Large intestine (tissue), 12 donors: ENCODE measurements at places on chromosomes 13 and 19. TPM values are rescaled to one million over a fixed set of nuclear protein-coding genes. Genes with fewer than 3 reads are reported as not detected.
A peak's percentile ranks its signal among the peaks of the same experiment; 100 is the strongest.

DNA sequence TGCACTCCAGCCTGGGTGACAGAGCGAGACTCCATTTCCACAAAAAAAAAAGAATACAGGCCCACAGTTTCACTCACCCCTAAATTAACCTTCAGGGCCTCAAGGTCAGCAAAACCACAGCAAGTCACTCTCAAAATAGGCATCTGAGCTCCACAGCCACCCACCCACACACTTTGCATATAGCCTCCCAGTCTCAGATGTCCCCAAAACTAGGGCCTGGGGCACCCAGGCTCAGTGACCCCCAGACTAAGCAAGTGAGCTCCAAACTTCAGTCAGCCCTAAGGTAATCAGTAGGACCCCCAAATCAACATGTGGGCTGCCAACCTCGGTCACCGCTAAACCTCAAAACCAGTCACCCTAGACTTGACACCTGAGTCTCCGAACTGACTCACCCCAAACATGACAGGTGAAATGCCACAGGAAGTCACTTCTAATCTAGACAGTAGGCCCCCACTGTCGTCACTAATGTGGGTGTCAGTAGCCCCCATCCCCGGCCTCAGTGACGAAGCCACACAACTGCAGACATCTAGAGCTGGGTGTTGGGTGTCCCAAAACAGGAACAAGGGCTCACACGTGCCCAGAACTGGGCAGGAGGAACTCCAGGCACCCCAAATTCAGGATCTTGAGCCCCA lies 13.9 kb downstream of the RABAC1 start:
- no peak overlapping the region for H3K27ac ChIP-seq
- DNase-seq = no peak
- H3K4me3 ChIP-seq = no peak overlapping the region
- H3K4me1 ChIP-seq = no peaks in the 10 kb centered on the region
- peaks cover 14% of the 10 kb centered on the region for H3K27me3 ChIP-seq

- H3K36me3 ChIP-seq = peaks cover 63% of the 10 kb centered on the region
- no peaks in the 10 kb centered on the region for H3K27me3 ChIP-seq
- DNase-seq = no peak
- no peak overlapping the region for H3K27ac ChIP-seq
- H3K4me1 ChIP-seq = no peaks in the 10 kb centered on the region
- no peak overlapping the region for H3K4me3 ChIP-seq
Measured at GRCh38 chr19:38089440-38089839, 134.6 kb downstream of the DPF1 start.

GRCh38 chr19:16631465-16631864 lies 3.5 kb upstream of the MED26 start:
- no peak for DNase-seq
- H3K27me3 ChIP-seq = no peaks in the 10 kb centered on the region
- no peak overlapping the region for H3K4me3 ChIP-seq

- no peak overlapping the region for H3K4me3 ChIP-seq
- no peaks in the 10 kb centered on the region for H3K27me3 ChIP-seq
- DNase-seq = peak; percentile 89
- H3K4me1 ChIP-seq = peaks cover 11% of the 10 kb centered on the region
- H3K36me3 ChIP-seq = no peaks in the 10 kb centered on the region
Measured at GRCh38 chr13:40401911-40402776, 264.3 kb downstream of the FOXO1 start.

DNA sequence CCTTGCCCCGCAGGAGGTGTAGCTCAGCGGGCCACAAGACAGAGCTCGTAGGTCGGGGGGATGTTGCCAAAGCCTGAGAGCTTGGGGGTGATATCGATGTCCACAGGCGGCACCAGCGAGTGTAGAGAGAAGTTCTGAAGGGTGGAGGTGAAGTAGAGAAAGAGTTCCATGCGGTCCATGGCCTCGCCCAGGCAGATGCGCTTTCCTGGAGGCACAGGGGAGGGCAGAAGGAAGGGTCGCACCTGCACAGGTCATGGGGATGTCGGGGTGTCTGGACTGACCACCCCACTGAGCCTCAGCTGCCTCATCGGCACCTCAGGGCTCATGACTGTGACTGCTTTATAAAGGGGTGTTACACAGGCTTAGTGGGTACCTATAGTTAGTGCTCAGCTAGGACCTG lies 37.8 kb upstream of the CYP2A13 start:
- H3K36me3 ChIP-seq = no peaks in the 10 kb centered on the region
- H3K27me3 ChIP-seq = no peaks in the 10 kb centered on the region
- no peak overlapping the region for H3K4me3 ChIP-seq
- no peak overlapping the region for H3K27ac ChIP-seq
- no peak for DNase-seq

- peaks cover 24% of the 10 kb centered on the region for H3K27me3 ChIP-seq
- peaks cover 4% of the 10 kb centered on the region for H3K4me1 ChIP-seq
- no peak overlapping the region for H3K27ac ChIP-seq
- peaks cover 23% of the 10 kb centered on the region for H3K36me3 ChIP-seq
Measured at GRCh38 chr19:5891938-5892771, 11.4 kb downstream of the NDUFA11 start.

DNA sequence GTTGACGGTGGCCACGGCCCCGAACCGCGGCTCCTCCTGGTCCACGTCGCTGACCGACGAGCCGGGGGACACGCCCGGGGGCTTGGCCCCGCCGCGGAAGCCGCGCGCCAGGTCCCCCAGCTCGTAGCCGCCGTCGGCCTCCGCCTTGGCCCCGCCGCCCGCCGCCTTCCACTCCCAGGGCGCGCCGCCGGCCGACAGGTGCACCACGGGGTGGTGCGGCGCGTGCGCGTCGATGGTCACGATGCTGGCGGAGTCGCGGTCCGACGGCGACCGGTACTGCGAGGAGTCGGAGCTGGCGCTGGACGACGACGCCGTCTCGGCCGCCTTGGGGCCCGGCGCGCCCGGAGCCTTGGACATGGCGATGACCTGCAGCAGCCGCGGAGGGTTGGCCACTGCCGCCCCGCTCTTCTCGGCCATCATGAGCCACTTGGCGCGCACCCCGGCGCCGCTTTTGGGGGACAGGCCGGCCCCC lies 9.0 kb downstream of the PLPPR3 start:
- no peaks in the 10 kb centered on the region for H3K27me3 ChIP-seq
- no peaks in the 10 kb centered on the region for H3K4me1 ChIP-seq
- H3K4me3 ChIP-seq = no peak overlapping the region
- DNase-seq = no peak
- no peak overlapping the region for H3K27ac ChIP-seq

DNA sequence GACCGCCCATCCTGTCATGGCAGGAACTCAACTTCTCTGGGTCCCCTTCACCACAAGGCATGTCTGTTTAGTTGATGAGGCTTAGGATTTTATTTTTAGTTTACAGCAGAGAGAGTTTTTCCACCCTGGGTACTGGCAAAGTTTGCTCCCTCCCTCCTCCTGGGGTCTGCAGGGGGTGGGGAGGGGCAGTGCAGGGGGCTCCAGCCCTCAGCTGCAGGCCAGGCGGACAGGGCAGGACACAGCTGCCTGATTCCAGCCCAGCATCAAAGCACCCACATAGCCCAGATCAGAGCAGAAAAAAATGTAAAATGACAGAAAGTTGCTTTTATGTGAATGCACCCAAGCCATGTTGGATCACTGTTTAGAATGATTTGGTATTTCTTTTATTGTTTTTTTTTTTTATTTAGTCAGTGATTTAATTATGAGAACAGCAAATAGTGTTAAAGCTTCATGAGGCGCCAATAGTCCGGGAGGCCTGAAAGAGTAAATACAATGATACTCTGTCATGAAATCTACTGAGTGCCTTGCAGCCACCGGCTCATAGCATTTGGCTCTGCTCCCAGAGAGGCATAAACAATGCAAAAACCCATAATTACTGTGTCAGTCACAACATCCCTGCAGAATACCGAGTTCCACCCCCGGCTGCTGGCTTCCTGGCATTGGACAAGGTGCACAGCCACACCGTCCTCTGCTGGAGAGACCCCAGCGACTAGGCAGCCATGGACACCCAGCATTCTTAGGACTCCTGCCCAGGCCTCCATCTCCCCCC lies 923.5 kb downstream of the UQCRFS1 start:
- H3K4me1 ChIP-seq = no peaks in the 10 kb centered on the region
- no peaks in the 10 kb centered on the region for H3K27me3 ChIP-seq
- H3K36me3 ChIP-seq = no peaks in the 10 kb centered on the region
- peak; percentile 16 for DNase-seq
- no peak overlapping the region for H3K27ac ChIP-seq

- H3K4me3 ChIP-seq = no peak overlapping the region
- no peak overlapping the region for H3K27ac ChIP-seq
- H3K27me3 ChIP-seq = no peaks in the 10 kb centered on the region
Measured at GRCh38 chr13:113092776-113093579, 12.6 kb upstream of the F7 start.

DNA sequence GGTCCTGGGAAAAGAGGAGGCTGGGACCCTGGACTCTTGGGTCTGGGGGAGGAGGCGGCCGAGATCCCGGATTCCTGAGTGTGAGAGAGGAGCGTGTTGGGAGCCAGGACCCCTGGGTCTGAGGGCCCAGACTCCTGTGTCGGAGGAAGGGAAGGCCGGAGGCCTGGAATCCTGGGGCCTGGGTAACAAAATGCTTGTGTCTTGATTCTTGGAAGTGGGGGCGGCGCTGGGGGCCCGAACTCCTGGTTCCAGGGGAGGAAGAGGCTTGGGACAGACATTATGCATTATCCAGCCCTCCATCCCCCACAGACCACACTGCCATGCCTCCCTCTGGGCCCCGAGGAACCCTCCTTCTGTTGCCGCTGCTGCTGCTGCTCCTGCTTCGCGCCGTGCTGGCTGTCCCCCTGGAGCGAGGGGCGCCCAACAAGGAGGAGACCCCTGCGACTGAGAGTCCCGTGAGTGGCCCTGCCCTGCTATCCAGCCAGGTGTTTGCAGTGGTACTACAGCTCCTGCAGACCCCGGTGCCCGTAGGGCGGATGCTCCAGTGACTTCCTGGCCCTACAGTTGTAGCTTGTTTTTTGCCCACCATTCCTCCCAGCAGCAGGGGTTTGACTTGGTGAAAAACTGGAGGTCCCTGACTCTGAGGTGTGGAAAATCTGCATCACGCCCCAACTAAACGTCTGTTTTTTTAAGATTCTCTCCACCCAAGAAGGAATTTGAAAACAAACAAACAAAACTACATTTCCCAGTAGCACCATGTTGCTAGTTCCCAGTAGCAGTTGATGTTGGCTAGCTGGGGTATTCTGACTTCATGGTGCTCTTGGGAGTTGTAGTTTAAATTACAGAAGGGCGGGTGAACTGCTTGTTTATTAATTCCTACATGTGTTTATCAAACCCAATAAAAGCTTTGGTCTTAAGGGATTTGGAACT lies 630 bp downstream of the NUCB1 start:
- peak overlapping the region; percentile 73 for H3K4me3 ChIP-seq
- H3K36me3 ChIP-seq = peaks cover 23% of the 10 kb centered on the region
- H3K4me1 ChIP-seq = peaks cover 7% of the 10 kb centered on the region
- H3K27me3 ChIP-seq = no peaks in the 10 kb centered on the region

GRCh38 chr19:31946491-31946890 lies 398.9 kb upstream of the ZNF507 start:
- no peak overlapping the region for H3K4me3 ChIP-seq
- H3K27me3 ChIP-seq = peaks cover 3% of the 10 kb centered on the region
- H3K27ac ChIP-seq = no peak overlapping the region
- H3K4me1 ChIP-seq = no peaks in the 10 kb centered on the region
- DNase-seq = no peak

DNA sequence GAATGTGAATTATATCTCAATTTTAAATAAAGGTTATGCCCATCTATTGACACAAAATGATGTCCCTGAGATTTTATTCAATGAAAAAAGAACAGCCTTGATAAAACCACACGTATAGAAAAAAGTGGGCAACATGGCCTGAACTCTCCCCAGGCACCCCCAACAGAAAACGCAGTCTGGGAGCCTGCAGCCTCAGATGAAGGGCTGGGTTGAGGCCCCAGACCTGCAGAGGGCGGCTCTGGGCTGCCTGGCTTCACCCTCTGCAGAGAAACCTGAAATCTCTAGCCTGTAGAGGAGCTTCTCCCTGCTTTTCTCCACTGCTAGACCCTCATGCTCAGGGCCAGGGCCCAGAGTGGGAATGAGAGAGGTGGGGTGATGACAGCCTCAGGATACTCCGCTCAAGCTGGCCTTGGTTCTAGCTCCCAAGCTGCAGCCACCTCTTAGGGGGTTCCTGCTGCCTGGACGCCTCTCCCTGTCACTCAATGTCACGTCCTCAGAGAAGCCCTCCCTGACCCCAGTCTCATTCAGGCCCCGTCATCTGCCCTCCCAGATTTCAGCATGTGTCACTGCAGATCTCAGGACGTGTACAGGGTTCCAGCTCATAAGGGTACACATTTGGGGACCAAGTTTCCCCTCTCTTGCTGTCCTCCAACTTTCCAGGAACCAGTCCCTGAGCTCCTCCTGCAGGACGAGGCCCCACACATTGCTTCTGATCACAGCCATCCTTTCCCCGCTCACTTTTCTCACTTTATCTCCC lies 1.8 kb downstream of the MBD3 start:
- no peaks in the 10 kb centered on the region for H3K27me3 ChIP-seq
- peaks cover 21% of the 10 kb centered on the region for H3K4me1 ChIP-seq
- H3K27ac ChIP-seq = peak overlapping the region; percentile 78
- H3K36me3 ChIP-seq = peaks cover 4% of the 10 kb centered on the region
- DNase-seq = no peak

- no peaks in the 10 kb centered on the region for H3K36me3 ChIP-seq
- no peaks in the 10 kb centered on the region for H3K27me3 ChIP-seq
- H3K4me1 ChIP-seq = no peaks in the 10 kb centered on the region
- no peak for DNase-seq
Measured at GRCh38 chr13:105426441-105426840, 1109.0 kb downstream of the EFNB2 start.

DNA sequence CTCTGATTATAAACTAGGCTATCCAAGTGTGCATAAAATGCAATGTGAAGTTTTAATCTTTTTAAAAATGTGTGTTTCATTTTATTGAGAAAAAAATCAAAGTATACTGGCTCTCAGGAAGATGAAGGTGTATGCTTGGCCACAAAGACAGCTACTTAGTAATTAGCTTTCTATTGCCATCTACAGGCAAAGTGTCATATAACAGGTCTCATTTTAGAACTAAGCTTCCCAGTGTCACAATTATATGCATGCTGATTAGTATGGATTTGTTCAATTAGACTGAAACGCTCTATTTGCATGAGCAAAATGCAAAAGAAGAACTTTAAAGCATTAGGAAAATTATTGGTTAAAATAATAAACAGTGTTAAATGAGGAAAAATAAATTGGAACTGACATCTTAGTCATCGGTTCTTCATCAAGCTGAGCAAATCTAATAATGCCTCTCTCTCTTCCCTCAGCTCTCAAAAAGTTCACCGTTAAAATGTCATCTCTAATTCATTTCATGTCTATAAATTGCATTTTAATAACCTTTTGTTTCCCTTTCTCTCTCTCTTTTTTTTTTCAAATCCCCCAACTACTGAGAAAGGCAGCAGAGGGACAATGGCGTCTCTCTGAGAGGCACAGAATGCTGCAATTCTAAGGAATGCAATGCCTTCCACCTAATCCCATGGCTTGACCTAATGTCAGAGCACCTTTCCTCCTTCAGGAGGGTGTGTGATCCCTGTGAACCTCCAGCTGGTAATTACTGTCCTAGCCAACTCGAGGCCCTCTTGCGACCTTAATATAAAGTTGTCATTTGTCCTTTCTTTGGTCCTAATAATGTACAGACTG lies 313.1 kb upstream of the MAB21L1 start:
- H3K4me1 ChIP-seq = no peaks in the 10 kb centered on the region
- no peaks in the 10 kb centered on the region for H3K27me3 ChIP-seq
- no peak for DNase-seq
- H3K36me3 ChIP-seq = no peaks in the 10 kb centered on the region

GRCh38 chr19:39506944-39507714 lies 7.8 kb upstream of the SELENOV start:
- no peaks in the 10 kb centered on the region for H3K36me3 ChIP-seq
- peak overlapping the region; percentile 23 for H3K4me3 ChIP-seq
- H3K27ac ChIP-seq = no peak overlapping the region
- peak; percentile 63 for DNase-seq
- peaks cover 69% of the 10 kb centered on the region for H3K27me3 ChIP-seq
- H3K4me1 ChIP-seq = no peaks in the 10 kb centered on the region

The UHRF1 gene
- 17.7 TPM for polyA plus RNA-seq

The KLK10 gene
- polyA plus RNA-seq = 2.3 TPM

The ZNF135 gene
- 8.2 TPM for polyA plus RNA-seq

The IGFL3 gene
- polyA plus RNA-seq = not detected

The ZNF835 gene
- 2.8 TPM for polyA plus RNA-seq

The DACT3 gene
- polyA plus RNA-seq = 13.7 TPM
